ENCODE measurements at places on chromosomes 5 and 9.

- DNase-seq, result no peak
Measured at GRCh38 chr9:110986529-110986928, 51.7 kb downstream of the LPAR1 start.

DNA sequence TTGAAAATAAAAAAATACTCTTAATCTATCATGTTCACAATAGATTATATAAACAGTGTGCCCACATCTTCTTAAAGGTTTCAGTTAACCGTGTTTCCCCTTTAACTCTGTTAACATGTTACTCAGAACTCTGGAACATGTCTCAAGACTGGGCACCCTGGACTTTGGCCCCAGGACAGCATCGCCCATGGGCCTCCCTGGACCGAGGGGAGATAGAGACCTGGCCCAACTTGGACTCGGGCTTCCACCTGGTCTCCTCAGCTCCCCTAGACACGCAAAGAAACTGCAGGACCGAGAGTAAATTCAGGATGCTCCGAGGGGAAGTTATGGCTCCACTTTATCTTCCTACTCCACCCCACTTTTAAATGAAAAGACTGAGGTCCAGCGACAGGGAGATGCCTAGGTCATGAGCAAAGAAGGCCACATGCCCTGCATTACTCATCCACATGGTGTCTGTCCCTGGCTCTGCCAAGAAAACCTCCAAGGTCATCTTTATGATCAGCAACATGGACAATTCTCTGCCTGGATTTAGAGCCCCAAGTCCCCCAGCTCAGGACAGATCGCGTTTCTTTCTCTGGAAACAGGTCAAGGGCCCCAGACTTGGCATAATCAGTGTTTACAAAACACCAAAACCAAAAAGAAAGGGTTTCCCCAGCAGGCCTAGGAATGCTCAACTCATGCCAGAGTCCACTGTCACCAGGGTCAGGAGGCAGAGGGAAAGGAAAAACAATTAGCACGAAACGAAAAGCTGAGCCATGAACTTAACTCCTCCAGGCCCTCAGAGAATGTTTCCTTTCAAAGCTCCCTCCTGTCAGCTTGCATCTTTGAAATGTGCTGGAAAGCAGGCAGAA lies 17.4 kb downstream of the GPX3 start:
- no peak for DNase-seq

DNA sequence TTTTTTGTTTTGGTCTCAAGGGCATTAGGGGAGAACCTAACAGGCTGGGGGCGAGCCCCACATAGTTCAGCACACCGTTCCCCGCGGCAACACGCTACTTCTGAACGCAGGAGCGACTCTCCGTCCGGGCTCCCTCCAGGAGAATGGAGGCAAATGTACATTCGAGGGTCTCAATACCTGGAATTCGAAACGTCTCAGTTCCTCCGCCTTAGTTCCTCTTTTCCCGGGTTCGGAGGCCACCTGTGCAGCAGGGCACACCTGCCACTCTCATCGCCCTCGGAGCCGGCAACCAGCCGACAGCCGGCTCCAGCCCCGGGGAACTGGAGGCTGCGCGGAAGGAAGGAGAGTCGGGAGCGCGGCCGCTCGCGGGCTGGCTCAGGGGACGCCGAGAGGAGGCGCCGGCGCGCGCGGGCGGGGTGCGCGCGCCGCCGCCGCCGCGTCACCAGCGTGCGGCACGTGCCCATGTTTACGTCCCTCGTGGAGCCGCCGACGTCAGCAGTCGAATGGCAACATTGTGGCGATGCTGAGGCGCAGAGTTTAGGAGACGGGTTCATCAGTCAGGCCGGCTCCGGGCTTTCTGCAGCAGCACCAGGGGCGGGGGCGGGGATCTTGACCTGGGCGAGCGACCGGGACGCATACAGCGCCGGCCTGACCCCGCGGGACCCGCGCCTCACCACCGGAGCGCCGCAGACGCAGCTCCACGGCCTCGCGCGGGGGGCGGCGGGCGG lies at the start of gene JMY:
Gene JMY (plus strand): TSS at position 498 of the 728 bp plus-strand sequence. CDS start 520 bp downstream, outside the sequence.
- peak; percentile 88 for DNase-seq

DNA sequence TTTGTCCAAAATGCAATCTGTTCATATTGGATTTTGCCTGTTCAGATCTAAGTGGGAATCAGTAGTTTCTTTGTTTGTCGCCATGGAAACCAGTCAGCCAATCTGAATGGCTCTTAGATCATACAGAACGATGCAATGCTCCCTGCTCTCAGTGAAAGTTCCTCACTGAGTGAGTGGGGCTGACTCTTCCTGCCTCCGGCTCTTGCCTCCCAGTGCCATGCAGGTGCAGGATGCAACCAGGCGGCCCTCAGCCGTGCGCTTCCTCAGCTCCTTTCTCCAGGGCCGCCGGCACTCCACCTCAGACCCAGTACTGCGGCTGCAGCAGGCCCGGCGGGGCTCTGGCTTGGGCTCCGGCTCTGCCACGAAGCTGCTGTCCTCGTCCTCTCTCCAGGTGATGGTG lies at the start of gene PTPDC1:
Gene PTPDC1 (plus strand): TSS at position 151 of the 400 bp plus-strand sequence. CDS start 67 bp downstream, at position 218.
- DNase-seq, result peak; percentile 24

DNA sequence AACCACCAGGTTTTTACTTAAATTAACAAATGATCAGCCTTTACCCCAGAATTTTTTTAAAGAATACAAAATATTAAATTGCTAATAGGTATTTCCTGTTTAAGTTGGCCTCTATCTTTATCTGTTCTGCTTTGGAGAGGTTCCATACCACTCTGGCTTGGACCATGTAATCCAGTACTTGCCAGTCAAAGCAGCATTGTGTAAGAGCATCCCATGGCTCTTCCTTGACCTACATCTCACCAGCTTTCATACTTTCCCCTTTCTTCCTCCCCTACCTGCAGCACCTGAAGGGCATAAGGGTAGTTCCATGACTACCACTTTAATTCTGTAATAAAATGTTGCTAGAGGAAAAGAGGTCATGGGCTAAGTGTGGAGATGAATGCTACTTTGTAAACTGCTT lies 140.8 kb upstream of the MTAP start:
- DNase-seq, result no peak

GRCh38 chr9:21991072-21991959 lies 2.9 kb downstream of the CDKN2A start:
- DNase-seq, result peak; percentile 32

GRCh38 chr5:138843316-138844124 lies 31.6 kb downstream of the LRRTM2 start:
- no peak for DNase-seq

GRCh38 chr5:90111364-90112032 lies 298.1 kb downstream of the CETN3 start:
- DNase-seq, result no peak

DNA sequence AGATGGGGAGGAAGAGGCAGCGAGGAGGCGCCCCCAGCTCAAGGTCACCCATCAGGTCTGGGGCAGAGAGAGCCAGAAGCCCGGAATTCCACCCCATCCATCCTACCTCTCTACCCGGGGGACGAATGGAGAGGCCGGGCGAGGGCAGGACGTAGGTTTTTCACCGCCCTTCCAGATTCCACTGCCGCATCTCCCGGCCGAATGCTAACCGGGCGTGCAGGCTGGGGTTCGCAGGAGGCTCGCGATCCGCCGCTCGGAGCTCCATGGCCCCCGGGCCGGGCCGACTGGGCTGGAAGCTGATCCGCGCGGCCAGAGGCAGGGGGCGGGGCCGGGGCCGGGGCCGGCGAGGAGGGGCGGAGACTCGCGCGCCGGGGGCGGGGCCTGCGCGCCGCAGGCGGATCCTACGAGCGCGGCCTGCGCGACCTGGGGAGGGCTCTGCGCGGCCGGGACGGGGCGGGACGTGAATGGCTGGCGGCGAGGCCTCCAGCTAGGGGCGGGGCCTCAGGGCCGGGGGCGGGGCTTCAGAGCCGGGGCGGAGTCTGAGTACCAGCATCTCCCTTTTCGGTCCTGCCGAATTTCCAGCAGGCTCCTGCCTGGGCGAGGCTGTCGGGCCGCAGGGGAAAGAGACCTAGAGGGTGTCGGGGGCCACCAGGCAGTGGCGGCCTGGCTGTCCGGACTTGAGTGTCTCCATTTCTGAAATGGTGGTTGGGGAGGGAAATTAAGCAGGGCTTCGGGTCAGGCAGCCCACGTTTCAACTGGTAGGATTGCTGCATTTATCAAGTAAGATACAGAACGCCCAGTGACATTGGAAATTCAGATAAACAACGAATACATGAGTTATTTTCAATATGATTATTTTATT lies at the start of gene ST6GALNAC4:
Gene ST6GALNAC4 (minus strand): TSS at position 322 of the 862 bp plus-strand sequence. CDS start 622 bp downstream, outside the sequence.
- peak; percentile 81 for DNase-seq

GRCh38 chr5:167642779-167643517 lies 648.5 kb upstream of the WWC1 start:
- DNase-seq, result no peak

GRCh38 chr9:4035777-4036176 lies 264.1 kb downstream of the GLIS3 start:
- DNase-seq, result no peak

GRCh38 chr5:74538206-74538661 lies 102.3 kb downstream of the ENC1 start:
- no peak for DNase-seq

DNA sequence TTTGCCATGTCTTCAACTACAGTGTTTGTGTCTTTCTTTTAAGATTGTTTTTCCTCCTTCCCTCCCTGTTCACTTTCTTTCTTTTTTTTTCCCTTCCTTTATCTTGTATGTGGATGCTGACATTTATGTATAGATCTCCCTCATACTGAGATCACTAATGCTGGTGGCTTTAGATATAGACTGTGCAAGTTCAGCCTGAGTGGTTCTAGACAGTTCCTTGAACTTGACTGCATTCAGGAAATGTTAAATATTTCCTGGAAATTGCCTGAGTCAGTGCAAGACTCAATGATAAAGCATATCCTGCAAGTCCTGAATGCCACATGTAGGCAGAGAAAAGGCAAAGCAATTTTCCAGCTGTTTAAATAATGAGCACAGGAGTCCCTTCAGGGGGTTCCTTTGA lies 182.5 kb upstream of the NR3C1 start:
- no peak for DNase-seq

DNA sequence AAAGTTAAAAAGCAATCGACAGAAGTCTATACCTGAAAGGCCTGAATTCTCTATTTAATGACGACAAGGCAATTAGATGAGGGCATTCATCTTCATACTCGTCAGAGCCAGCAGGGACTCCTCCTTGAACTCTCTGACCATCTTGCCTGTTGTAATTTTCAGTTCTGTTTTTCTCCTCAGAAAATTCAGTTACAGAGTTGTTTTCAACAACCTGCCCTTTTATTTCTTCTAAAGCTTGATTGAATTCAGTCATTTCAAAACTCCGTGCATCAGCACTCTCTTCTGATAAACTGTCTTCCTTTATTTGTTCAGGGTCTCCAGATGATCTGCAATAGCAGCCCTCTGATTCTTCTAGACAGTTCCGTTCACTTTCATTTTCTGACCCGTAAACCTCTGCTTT lies 15.6 kb downstream of the RIOK2 start:
- no peak for DNase-seq

DNA sequence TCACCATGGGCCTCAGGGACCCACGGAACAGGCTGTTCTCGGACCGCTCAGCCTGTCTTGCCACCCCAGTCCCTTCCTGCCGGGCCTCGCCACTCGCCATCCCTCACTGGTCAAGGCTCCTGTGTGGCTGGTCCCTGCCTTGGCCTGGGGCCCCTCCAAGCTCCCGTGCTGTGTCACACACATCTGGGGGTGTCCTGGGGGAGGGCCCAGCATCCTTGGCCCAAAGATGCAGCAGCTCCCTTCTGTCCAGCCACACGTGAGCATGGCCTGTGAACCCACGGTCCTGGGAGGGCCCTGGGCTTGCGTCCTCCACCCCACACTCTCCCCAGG lies 425 bp upstream of the EGFL7 start:
- no peak for DNase-seq

- DNase-seq, result no peak
Measured at GRCh38 chr5:178267876-178268275, 35.3 kb upstream of the PHYKPL start.

DNA sequence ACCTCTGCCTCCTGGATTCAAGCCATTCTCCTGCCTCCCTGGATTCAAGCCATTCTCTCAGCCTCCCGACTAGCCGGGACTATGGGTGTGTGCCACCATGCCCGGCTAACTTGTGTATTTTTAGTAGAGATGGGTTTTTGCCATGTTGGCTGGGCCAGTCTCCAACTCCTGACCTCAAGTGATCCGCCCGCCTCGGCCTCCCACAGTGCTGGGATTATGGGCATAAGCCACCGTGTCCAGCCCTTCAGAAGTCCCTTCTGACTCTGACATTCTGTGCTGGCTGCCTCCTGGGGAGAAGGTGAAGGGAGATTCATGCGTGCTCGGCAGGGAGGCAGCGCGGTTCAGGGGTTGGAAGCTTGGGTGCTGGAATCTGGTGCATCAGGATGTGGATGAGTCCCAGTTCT lies 28.8 kb downstream of the PRRX2 start:
- DNase-seq, result no peak

- no peak for DNase-seq
Measured at GRCh38 chr5:2895196-2895595, 143.7 kb upstream of the IRX2 start.

DNA sequence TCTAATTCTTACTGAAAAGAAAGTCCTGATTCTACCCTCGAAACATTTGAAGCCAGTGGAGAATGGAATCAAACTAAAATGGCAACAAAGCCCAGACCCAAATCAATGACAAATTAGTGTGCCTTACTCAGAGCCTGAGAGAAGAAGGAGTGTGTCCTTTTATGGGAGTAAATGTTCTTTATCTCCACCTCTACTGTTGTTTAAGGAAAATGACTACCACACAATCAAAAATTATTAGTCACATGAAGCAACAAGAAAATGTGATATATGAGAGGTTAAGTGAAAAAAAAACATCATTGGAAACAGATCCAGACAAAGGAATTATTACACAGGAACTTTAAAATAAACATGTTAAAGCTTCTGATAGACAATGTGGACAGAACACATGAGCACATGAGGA lies 49.7 kb upstream of the FOXB2 start:
- DNase-seq, result no peak

- no peak for DNase-seq
Measured at GRCh38 chr5:40273936-40274335, 405.8 kb upstream of the PTGER4 start.

GRCh38 chr5:1800472-1801221 lies 560 bp upstream of the NDUFS6 start:
- DNase-seq, result peak; percentile 86

GRCh38 chr5:10735569-10736276 lies 25.3 kb downstream of the DAP start:
- DNase-seq, result no peak

DNA sequence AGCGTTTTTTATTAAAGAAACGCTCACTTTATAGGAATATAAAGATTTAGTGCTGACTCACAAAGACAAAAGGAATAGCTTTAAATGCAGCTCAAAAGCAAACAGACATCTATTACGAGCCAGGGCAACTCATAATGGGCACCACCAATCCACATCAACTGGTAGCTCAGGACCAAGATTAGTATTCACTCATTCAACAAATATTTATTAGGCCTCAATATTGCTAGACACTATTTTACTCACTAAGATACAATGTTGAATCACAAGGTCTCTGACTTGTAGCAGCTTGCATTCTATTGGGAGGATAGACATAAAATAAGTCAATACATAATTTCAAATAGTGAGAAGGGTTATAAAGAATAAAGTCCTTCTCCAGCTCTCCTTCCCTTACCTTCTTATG lies 8.0 kb upstream of the MAN2A1 start:
- DNase-seq, result no peak

DNA sequence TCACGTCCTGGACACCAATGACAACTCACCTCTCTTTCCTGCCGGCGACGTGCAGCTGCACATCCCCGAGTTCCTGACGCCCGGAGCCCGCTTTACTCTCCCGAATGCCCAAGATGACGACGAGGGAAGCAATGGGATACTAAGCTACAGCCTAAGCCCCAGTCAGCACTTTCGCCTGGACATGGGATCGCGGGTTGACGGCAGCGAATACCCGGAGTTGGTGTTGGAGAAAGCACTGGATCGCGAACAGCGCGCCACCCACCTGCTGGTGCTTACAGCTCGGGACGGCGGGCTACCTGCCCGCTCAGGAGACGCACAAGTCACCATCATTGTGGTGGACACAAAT lies 1.1 kb downstream of the PCDHAC1 start:
- no peak for DNase-seq
